IMR-90 (cell line): ENCODE measurements at places on chromosomes 3 and 15.

- no peak for DNase-seq
These were observed 1.3 kb downstream of the IL17RE start for GRCh38 chr3:9903904-9904303.

DNA sequence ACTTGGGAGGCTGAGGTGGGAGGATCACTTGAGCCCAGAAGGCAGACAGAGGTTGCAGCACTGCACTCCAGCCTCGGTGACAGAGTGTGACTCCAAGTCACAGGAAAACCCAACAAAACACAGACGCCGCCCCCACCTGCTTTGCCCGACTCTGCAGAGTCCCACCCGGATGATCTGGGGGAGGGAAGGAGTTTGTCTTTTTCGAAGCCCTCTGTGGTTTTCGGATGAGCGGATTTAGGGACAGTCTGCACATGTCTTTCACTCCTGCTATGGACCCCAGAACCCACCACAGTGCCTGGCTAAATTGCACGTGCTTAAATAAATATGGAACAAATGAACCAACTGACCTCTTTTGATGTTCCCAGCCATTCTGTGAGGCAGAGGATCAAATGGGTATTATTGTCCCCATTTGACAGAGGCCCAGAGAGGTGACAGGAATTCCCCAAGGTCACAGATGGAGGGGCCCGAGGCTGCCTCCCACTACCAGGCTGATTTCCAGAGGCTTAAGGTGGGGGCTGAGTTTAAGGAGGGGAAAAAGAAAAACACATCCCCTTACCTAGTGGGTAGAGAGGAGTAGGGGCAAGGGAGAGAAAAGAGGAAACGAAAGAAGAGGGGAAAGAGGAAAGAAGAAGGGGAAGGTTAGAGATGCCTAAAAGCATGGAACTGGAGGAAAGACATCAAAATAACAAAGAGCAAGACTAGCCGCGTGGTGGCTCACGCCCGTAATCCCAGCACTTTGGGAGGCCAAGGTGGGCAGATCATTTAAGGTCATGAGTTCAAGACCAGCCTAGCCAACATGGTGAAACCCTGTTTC lies 59.4 kb upstream of the TFRC start:
- DNase-seq: no peak

DNA sequence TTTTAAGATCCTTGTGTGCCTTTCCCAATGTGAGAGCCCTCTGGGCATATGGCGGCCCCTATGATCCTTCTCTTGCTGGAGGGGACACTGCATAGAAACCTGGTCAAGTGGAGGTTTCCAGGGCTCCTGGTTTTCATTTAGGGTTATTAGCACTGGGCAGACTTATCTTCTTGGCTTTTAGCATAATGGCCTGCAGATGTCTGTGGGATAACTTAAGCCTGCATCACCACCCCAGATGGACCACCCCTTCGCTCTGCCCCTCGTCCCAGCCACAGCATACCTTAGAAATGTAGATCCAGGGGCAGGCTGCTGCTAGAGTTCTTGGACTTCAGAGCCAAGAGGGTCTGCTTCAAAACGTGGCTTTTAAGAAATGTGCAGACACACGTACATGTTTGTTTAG lies 340.3 kb upstream of the CTDSPL start:
- DNase-seq: no peak

DNA sequence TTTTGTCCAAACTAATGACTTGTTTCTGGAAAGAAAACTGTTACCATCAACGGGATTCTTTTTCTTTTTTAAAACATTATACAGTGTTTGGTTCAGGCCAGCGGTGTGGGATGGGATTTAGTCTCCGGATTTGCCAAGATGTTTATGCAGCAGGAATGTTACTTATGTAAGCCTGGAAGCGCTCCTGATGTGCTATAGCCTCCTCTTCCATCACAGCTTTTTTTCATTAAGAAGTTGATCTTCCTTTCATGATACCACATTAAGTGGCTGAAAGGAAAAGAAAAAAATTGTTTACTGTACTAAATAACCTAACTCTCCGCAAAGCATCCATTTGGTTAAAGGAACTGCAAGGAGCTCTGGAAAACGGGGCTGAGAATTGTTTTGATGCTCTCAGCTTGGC lies 120.5 kb upstream of the ALDH1A3 start:
- DNase-seq: peak; percentile 85

DNA sequence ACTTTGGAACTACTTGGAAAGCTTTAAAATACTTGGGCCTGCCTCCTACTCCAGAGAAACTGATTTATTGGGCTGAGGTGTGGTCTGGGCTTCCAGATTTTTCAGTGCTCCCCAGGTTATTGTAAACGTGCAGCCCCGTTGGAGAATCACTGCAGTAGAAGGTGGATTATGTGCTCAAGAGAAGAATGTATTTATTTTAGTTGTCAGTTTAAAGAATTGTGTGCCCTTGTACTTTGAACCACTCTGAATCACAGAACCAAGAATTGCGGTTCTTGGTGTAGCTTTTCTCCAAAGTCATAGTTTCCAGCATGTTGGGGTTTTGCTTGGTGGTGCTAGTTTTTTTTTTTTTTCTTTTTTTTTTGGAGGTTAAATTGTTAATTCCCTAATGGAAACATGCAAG lies 1.6 kb downstream of the TATDN2 start:
- DNase-seq: peak; percentile 77

- no peak for DNase-seq
These were observed 173.7 kb upstream of the CRBN start for GRCh38 chr3:3353153-3353552.

DNA sequence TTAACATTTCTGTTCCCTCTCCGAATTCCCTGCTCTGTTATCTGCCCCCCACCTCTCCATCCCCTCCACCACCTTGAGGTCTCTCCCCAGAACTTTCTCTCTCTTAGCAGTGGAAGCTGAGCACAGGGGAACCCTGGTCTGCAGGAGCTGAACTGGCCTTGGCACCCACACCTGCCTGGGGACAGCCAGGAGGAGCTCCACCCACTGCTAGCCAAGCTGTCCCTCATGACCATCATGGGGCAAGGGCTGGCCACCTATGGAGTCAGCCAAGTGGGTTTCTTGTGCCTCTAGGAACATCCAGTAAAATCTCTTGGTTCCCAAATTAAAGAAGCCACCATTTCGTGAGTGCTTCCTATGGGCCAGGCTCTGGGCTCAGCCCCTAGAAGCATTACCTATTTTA lies 276.4 kb upstream of the TLE3 start:
- no peak for DNase-seq

DNA sequence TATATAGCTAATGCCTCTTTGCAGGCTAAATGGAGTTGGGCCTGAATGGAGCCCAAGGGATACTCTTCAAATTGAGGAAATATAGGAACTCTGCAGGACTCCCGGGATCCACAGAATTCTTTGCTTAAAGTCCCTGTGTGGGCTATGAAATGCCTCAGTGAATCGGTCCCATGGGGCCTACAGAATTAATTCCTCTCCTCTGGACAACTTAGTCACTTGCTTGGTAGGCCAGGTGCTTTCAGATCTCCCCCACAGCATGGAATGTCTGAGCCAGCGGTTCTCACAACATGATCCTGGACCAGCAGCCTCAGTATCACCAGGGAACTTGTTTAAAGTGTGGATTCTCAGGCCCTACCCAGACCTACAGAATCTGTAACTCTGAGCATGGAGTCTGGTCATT lies 15.1 kb upstream of the PRICKLE2 start:
- DNase-seq: no peak

- DNase-seq: no peak
These were observed 340.1 kb upstream of the PDZRN3 start for GRCh38 chr3:73964818-73965217.

DNA sequence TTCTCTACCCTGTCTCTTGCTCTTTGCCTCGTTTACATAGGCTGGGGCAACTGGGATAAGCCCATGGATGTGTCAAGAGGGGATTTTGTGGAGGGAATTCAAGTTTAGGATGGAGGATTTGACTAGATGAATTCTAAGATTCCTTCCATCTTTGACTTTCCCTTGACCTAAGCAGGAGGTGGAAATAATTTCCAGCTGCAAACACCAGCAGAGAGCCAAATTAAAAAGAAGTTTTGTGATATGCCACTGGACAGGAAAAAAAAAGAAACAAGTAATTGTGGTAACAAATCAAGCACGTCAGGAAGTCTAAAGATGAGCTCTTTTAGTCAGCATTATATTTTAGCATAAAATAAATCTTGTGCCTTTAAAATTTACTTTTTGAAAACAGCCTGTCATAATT lies 49.8 kb downstream of the KCNMB2 start:
- DNase-seq: no peak

- DNase-seq: no peak
These were observed 203.3 kb downstream of the TP63 start for GRCh38 chr3:189834462-189834861.

- no peak for DNase-seq
These were observed 377.4 kb upstream of the RGMA start for GRCh38 chr15:93466380-93466779.

GRCh38 chr15:42510258-42511006 lies 15.0 kb downstream of the SNAP23 start:
- no peak for DNase-seq

GRCh38 chr3:188974856-188975599 lies 196.7 kb upstream of the TPRG1 start:
- DNase-seq: peak; percentile 64

DNA sequence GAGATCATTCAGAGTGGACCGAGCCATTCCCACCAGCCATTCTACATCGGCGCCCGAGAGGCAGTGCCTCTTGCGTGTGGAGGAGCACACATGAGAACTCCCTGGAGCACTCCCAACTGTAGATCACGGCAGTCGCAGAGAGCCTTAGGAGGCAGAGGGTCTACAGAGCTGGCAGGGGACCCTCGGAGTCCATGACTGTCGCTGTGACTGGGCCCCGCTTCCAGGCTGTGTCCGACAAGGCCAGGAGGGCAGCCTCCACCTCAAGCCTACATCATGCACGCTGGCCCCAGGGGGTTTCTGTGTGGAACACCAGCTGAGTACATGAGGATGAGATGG lies 159.0 kb downstream of the CHSY1 start:
- DNase-seq: no peak

- no peak for DNase-seq
These were observed 250.4 kb upstream of the C2CD4B start for GRCh38 chr15:62415498-62415897.

- peak; percentile 73 for DNase-seq
These were observed 20.2 kb downstream of the GBE1 start for GRCh38 chr3:81741216-81741615.

DNA sequence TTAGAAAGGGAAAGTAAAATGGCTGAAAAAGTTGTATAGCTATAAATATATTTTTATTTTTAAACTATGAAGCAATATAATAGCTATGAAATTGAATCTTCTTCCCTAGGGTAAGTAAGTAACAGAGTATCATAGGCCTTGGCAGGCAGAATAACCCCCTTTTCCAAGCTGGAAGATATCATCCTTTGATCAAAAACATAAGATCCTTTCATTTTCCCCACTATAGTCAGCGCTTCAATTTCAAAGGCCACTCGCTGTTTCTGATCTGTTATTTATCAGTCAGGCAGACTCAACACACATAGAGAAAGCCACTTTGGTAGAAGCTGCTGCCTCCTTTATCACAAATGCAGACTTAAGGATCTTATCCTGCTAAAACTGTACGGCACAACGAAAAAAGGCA lies 74.0 kb upstream of the UBE2E2 start:
- no peak for DNase-seq

GRCh38 chr15:80231371-80231770 lies 20.6 kb downstream of the CTXND1 start:
- no peak for DNase-seq

- no peak for DNase-seq
These were observed 146.6 kb upstream of the P2RY1 start for GRCh38 chr3:152688313-152688712.

DNA sequence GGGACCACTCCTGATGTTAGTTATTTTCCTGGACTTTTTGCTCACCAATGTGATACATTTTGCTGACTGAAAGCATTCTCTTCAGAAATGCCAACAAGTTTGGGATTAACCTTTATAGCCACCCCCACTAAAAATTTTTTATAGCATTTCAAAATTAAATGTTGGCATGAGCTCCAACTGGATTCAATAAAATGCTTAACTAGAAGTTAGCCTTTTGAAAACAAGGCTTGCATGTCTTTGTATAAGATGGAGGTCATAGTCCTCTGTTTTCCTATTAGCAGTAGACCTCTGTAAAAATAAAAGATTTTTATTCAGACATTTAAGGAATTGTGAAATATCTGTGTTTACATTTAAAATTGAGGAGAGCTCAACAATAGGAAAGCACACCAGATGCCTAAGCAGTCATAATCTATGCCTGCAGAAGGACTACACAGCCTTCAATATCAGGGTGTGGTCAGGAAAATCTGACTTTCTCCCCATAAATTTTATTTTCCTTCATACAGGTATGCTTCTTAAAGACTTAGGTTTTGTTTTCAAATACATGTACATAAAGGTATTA lies 87.2 kb downstream of the DNAJC13 start:
- DNase-seq: peak; percentile 18
